T-helper 2 cell (primary cell): ENCODE measurements at places on chromosomes 5 and 9.

GRCh38 chr9:134885679-134886412 lies 5.2 kb downstream of the FCN2 start:
- DNase-seq = no peak

GRCh38 chr9:9054354-9054992 lies 1254.9 kb upstream of the DMAC1 start:
- no peak for DNase-seq

- no peak for DNase-seq
These were observed 44.6 kb upstream of the SEMA4D start for GRCh38 chr9:89542401-89543021.

GRCh38 chr5:28313953-28314352 lies 1275.6 kb upstream of the CDH9 start:
- no peak for DNase-seq

DNA sequence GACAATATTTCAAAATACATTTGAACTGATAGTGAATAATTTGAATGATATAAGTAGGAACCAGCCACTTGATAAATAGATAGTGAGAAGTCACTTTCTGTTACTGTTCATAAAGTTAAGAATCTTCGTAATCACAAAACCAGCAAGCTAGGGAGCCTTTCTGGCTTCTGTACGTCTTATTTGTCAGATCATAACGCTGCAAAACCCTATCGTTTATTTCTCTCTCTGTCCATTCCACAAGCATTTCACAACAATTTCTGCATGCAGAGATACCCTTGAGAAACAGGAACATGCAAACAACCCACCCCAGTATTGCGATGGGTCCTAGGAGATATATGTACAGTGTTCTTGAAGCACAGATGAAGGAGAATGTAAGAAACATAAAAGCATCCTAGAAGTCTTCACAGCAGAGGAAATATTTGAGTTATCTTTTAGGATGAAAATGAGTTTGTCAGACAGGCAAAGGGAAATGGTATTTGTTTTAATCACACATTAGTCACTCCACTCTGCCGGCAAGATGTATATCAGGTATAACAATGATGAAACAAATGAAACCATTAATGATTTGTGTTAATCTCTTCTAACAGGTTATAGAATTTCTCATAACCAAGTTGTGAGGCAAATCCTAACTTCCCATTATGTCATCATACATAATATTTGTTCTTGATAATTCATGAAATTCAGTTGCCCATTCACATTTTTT lies 668.7 kb upstream of the FTMT start:
- DNase-seq = no peak

- DNase-seq = no peak
These were observed 229.1 kb downstream of the AUH start for GRCh38 chr9:91132576-91133073.

- DNase-seq = no peak
These were observed 124.6 kb downstream of the ACER2 start for GRCh38 chr9:19533373-19533772.

DNA sequence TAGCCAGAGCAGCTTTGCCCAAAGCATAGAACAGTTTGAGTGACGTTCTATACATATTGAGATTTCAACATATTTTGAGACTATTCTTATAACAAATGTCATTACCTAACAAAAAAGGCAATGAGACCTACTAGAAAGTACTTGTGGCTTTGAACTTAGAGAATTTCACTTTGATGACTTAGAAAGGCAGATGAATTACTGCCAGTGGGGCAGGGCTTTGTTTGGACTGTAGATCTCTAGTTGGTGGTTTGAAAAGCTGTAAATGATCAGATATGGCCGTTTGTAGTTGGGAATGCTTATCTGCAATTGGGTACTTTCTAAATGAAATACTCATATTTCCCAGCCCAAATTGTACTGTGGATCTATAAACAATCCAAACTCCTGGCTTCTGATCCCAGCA lies 28.1 kb downstream of the SOX30 start:
- DNase-seq = no peak

- no peak for DNase-seq
These were observed 156.8 kb downstream of the NFIB start for GRCh38 chr9:14157191-14157590.

GRCh38 chr9:70385426-70385825 lies 29.0 kb downstream of the KLF9 start:
- DNase-seq = no peak

DNA sequence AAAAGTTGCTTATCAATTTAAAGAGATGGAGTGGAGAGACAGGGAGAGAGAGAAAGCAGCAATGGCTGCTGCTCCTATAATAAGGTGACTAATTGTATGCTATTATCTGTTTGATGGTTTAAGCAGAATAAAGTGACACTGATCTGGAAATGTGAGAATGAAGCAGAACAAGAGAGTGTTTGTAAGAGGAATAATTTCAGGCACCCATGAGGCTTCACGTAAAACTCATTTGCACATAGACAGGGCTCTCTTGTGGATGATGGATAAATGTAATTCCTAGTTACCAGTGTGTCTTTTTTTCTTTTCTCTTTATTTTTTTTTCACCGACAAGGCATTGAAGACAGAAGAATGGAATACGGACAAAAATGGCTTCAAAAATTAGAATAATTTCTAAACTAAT lies 228.8 kb upstream of the TYRP1 start:
- DNase-seq = no peak

DNA sequence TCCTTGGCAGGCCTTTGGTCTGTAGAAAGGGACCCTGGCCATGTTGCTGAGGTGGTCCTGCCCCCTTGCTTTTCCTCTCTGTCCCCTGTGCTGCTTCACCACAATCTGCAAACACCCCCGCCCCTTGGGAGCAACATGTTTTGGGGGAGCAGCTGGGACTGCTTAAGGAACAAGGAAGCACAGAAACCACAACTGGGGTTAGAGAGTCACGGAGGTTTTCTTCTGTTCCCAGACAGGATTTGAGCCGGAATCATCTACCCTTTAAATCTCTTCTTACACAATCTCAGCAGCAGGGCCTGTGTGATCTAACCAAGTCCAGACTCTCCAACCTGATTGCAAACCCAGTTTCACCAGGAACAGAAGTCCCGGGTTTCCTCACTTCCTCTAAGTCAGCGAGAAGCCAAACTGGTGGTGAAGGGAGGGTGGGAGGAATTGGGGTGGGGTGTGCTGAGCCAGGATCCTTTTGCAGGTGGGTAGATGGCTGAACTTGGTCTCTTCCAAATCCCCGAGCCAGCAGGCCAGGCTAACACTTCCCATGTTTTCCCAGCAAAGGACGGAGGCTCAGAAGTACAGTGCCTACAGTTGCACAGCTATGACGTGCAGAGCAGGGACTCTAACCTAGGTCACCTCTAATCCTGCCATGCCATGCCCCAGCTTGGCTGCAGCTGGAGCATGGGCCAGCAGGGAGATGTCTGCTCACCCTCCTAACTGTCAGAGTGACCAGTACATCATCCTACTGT lies 25.0 kb downstream of the SH3PXD2B start:
- no peak for DNase-seq

- DNase-seq = no peak
These were observed 69.9 kb downstream of the DAPK1 start for GRCh38 chr9:87567571-87567970.

DNA sequence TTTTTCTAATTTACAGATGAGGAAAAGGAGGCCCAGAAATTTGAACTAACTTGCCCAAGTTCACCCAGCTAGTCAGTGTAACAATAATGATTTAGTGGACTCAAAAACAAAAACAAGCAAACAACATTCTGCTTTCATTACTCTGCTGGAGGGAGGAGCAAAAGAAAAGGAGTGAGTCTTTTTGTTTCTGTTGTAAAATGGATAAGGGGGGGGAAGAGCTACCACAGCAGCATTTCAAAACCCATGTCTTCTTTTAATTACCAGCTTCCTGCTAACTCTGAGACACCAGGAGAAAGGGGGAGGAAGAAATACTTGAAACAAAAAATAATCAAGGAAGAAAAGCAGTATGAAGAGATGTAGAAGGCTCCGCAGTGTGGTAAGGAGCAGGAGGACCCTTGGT lies 39.2 kb upstream of the EQTN start:
- DNase-seq = no peak

GRCh38 chr5:119651486-119651885 lies 22.1 kb downstream of the FAM170A start:
- DNase-seq = no peak

GRCh38 chr9:111897601-111898137 lies 1.1 kb downstream of the UGCG start:
- DNase-seq = no peak

- DNase-seq = no peak
These were observed 15.4 kb downstream of the FAM81B start for GRCh38 chr5:95406426-95407090.

- DNase-seq = no peak
These were observed 368.1 kb downstream of the KCNN2 start for GRCh38 chr5:114729986-114730385.

- DNase-seq = no peak
These were observed 46.4 kb upstream of the MEF2C start for GRCh38 chr5:88929385-88929784.

GRCh38 chr9:97480174-97480573 lies 21.3 kb upstream of the TMOD1 start:
- DNase-seq = no peak

- DNase-seq = peak; percentile 56
These were observed 311.4 kb downstream of the TLE4 start for GRCh38 chr9:79883073-79883645.

DNA sequence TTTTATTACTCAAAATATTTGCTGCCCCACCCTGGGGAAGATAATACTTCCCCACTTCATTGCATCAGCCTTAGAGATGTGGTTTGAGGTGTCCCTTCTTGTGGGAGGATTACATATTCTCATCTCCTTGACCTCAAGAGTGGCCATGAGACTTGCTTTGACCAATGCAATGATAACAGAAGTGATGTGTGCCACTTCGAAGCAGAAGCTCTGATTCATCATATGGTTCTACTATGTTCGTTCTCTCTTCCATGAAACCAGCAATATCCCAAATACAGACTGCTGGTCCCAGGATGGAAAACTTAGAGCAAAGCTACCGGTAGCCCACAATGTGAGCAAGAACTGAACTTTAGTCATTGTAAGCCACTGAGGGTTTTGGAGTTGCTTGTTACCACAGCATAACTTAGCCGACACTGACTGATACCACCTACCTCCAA lies 92.0 kb downstream of the THBS4 start:
- no peak for DNase-seq

DNA sequence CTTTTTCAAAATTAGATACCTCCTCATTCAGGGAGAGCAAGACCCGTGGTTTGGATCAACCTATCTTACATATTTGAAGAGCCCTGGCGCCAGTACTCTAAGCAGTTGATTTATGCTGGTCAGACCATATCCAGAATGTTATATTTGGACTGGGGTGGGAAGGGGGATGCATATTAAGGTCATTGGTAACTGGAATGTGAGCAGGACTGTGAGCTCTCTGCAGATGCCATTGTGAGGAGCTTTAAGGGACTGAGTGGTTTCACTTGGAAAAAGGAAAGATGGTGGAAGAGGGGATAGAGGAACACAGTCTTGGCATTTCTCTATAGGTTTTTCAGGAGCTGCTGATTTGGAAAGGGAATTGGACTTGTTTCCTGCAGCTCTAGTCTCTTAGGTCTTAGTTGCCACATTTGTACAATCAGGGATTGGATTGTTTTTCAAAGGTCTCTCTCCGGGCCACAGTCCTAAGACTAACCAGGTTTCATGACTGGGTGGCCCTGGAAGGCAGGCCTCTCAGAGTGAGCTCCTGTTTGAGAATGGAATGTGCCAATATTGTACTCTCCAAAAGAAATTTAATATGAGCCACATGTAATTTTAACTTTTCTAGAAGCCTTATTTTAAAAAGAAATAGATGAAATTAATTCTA lies 25.8 kb upstream of the F2R start:
- no peak for DNase-seq

- DNase-seq = no peak
These were observed 46.3 kb downstream of the TNFAIP8 start for GRCh38 chr5:119402081-119402480.

- no peak for DNase-seq
These were observed 25.8 kb upstream of the TRIM32 start for GRCh38 chr9:116661037-116661954.

DNA sequence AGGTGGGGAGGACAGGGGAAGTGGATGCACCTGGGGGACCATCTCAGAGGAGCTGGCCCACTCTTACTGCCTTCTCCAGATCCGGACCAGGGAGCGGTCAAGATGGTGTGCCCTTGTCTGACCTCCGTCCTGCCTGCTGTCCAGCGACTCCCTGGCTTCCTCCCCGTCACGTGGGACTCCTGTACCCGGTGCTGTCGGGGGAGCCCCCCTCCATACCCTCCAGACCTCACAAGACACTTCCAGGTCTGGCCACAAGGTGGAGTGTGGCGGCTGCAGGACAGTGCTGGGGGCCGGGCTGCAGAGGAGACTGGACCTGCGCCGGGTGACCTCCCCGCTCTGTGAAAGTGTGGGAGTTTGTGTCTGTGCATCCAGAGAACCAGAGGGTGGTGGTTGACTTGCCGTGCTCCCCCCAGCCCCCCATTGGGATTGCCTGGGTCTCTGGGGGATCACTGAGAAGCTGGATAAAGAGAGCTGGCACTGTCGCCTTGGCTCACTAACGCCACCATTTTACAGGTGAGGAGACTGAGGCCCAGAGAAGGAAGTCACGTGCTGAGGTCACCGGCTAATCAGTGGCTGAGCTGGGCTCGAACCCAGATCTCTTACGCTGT lies 1.9 kb upstream of the CRB2 start:
- DNase-seq = peak; percentile 35

DNA sequence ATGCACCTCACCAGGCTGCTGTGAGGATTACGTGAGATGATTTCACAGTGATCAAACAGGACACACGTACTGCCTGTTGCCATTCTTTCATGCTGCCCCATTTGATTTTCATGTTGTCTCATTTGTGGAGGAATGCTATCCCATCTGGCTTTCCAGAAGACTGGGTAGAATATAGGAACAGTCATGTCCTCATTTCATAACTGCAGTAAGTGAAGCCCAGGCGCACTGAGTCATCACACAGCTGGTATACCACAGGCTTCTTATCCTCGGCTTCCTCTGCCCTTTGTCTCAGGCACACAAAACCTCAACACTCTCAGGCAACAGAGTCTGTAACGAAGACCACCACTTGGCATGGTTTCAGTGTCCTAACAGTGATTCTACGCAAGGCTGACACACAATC lies 62.3 kb downstream of the LHFPL2 start:
- DNase-seq = no peak
